ENCODE measurements at places on chromosomes 1 and 21.

- no peak for DNase-seq
Measured at GRCh38 chr1:21318714-21319159, 28.5 kb upstream of the ECE1 start.

DNA sequence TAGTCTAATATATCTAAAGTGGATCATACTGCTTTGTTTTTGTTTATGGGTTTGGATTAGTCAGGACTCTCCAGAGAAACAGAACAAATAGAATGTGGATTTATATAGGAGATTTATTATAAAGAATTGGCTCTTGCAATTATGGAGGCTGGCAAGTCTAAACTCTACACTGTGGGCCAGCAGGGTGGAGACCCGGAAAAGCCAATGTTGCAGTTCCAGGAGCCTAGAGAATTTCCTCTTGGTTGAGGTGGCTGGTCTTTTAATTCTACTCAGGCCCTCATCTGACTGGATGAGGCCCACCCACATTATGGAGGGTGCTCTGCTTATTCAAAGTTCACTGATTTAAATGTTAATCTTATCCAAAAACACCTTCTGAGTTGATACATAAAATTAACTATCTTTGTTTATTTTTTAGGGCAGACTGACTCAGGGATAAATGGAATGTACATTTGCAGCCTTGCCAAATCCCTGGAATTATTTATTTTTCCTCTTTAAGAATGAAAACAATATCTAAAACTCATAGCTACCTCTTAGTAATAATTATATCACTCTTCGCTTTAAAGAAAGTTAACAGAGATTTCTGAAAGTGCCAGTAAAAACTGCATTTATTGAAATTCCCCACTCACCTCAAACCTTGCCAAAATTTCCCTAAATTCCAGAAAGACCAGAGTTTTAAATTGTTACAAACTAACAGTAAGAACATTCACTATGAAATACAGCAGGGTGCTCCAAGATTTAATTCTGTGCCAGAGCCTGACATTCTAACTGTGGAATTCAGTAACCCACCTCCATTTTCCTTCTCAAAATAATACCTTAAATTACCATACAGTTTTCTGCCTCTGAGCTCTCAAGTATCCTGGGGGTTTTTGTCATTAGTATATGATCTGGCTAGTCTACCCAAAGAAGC, 36.6 kb upstream of the SSX2IP start:
- no peak for DNase-seq

- no peak for DNase-seq
Measured at GRCh38 chr1:169271098-169271497, 96.5 kb downstream of the NME7 start.

DNA sequence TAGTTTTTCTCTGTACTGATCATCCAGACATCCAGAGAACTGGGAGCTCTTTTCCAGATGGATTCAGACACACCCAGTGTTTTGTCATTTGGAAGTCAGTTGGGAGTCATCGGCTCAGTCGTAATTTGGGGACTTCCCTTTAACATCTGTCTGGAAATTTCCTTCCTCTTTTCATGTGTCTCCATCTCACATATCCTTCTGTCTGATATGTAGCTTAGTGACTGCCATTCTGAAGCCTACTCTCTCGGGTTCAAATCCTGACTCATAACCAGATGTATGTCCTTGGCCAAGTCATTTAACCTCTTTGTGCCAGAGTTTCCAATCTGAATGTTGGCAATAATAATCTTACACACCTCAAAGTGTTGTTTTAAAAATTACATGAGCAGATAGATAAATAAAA, 3.0 kb downstream of the MORC3 start:
- DNase-seq: no peak

- DNase-seq: no peak
Measured at GRCh38 chr1:43550598-43551246, 20.0 kb downstream of the PTPRF start.

DNA sequence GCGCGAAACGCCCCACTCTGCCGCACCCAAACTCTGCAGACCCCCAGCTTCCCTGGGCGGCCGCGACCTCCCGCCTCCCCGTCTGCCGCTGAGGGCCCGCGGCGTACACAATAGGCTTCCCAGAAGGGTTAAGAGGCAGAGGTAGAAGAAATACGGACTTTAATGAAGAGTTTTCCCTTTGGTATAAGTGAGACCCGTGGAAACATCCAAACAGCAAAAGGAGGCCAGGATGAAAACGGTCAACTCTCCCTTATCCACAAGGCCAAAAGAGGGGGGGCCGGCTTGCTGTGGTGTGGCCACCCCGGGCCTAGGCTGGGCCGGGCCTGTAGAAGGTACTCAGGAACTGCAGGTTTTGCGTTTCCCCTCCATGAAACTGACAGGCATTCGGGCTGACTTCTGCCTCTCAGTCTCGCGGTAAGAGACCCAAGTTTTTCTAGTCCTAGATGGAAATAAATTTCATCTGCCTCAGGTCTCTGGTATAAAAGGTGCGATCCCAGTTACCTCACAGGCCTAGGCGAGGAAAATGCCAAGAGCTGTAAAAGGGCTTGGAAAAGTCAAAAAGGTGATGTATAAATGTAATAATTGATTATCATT, 671 bp upstream of the PYGO2 start:
- DNase-seq: no peak

GRCh38 chr1:160768295-160768657, 27.7 kb upstream of the LY9 start:
- peak; percentile 67 for DNase-seq

DNA sequence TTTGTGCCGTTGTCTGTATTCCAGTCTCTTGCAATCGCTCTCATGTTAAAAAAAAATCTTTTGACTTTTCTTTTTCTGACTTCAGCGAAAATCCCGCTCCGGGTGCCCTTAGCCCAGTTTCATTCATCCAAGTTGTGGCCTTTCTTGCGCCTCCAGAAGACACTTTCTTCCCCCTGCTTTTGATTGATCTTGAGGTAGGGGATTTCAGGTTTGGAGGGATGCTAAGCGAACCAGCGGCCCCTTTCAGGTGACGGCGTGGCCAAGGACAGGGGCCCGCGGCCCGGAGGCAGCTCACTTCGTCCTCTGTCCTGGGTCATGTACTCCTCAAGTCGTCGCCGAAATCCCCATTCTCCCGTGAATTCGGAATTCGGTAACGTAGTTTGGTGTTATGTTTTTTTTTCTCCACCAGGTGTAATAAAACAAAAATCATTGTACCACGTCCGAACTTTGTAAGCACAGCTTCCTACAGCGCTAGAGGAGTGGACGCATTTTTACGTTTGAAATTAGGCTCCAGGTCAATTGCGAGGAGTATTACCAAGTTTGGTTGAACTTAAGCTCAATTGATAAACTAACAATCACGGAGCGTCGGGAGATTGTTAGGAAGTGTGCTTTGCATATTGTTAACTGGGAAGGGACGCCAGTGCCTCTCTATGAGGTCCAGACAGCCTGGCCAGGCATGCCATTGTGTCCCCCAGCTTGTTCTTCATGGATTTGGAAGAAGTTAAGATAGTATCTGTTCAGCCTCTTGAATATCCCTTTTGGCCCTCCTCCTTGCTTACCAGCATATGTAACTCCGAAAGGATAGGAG, 1.1 kb downstream of the MRPS6 start:
- no peak for DNase-seq

- peak; percentile 80 for DNase-seq
Measured at GRCh38 chr1:64966158-64966971, at the start of gene JAK1. JAK1 (minus strand) TSS chr1:64966549; CDS start chr1:64886264, 80,285 bp downstream.

GRCh38 chr1:154324669-154325582, at the start of gene ATP8B2:
ATP8B2 (plus strand) TSS chr1:154325525; CDS start chr1:154328142, 2,617 bp downstream.
- DNase-seq: peak; percentile 63

GRCh38 chr1:21255284-21255942, 34.9 kb downstream of the ECE1 start:
- DNase-seq: peak; percentile 65

DNA sequence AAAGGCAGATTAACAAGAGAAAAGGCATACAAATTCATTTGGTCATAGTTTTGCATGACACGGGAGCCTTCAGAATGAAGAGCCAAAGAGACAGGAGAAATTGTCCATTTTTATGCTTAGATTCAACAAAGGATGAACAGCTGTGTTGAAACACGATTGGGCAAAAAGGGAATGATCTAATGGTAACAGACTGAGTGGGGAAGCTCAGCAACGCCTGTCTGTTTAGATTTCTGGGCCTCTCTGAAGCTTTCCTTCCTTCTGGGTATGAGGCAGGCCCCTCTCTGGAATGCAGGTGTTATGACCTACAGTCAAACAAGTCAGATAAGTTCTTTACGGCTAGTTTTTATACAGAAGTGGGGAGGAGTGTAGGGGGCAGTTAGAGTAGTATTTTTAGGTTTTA, 154.6 kb downstream of the RGS7 start:
- no peak for DNase-seq
